ENCODE measurements at places on chromosomes 13 and 19. TPM values are rescaled to one million over a fixed set of nuclear protein-coding genes. Genes with fewer than 3 reads are reported as not detected.
A peak's percentile ranks its signal among the peaks of the same experiment; 100 is the strongest.

Gene ZNF552
- 6.1 TPM for total RNA-seq

Gene C19orf38
- total RNA-seq: 2.7 TPM

Gene KLK1
- total RNA-seq: 2.4 TPM

- peak overlapping the region; percentile 63 for H3K27ac ChIP-seq
- H3K27me3 ChIP-seq: peaks cover 6% of the 10 kb centered on the region
- H3K36me3 ChIP-seq: peaks cover 6% of the 10 kb centered on the region
- H3K4me3 ChIP-seq: peak overlapping the region; percentile 88
- no peak for DNase-seq
- H3K4me1 ChIP-seq: peaks cover 34% of the 10 kb centered on the region
Measured at GRCh38 chr13:44578067-44578400, 1.9 kb upstream of the TSC22D1 start.

DNA sequence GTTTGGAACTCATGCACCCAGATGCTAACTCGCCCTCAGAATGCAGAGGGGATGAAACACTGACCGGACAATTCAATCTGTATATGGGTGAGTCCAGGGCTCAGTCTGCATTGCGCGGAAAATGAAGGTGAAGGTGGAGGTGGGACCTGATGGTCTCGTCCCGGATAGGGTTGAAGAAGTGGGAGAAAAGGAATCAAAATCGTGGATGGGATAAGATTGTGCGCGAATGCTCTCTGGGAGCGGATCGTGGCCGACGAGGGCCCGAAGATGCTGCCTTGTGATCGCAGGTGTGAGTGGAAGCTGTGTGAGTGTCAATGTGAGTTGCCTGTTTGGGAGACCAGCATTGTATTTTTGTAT lies 594 bp upstream of the ZNF850 start:
- H3K27ac ChIP-seq: peak overlapping the region; percentile 97
- peak overlapping the region; percentile 99 for H3K4me3 ChIP-seq
- H3K27me3 ChIP-seq: no peaks in the 10 kb centered on the region
